ENCODE measurements at places on chromosomes 12 and 14.

- no peak for DNase-seq
These were observed 5.7 kb downstream of the SLC8B1 start for GRCh38 chr12:113329022-113329790.

DNA sequence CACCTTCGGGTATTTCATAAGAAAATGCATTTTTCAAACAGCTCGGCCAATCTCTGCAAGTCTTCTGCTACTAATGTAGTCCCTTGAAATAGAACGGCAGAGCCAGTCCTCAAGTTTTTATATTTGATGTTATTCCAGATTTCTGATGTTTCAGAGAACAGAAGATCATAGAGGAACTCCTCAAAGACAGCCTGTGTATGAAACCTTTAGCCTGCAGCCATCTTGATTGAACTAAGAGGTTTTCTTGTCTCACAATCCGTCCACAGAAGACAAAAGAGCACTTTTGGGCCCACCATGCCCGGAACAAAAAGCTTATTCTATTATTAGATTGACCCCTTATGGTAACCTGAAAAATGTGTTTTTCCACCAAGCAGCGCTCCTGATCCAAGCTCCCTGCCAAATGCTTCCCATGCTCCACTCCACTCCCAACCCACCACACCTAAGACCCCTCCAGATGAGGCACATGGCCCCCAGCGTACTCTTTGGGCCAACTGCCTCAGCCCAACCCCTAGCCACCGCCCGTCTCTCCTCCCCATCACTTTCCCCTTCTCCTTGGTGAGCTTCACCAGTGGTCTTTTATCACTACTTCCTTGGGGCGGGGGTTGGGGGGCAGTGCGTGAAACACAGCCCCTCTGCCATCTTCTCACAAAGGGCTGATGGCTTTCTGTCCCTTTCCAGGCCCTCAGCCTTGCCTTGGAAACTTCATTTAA lies 175.8 kb downstream of the CALM1 start:
- DNase-seq = no peak

GRCh38 chr12:51911307-51911706 lies 4.0 kb downstream of the ACVRL1 start:
- DNase-seq = no peak

GRCh38 chr12:68416826-68417225 lies 84.7 kb upstream of the MDM1 start:
- no peak for DNase-seq

GRCh38 chr12:42958291-42958674 lies 368.7 kb upstream of the PRICKLE1 start:
- DNase-seq = no peak

DNA sequence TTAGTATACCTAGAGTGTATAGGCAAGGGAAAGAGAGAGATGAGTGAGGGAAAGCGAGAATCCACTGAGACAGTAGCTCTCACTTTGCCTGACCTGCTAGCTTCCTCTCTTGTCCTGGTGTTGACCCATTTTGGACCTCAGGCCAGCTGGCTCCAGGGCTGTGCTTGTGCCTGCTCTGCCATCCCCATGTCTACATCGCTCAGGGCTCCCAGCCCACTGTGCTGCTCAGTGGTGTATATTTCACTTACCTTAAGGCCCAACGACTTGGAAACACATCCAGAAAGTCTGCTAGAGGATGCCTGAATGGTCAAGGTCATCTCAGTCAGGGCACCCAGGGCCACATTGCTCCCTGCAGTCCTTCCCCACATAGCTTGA lies 964 bp upstream of the SERPINA4 start:
- no peak for DNase-seq

DNA sequence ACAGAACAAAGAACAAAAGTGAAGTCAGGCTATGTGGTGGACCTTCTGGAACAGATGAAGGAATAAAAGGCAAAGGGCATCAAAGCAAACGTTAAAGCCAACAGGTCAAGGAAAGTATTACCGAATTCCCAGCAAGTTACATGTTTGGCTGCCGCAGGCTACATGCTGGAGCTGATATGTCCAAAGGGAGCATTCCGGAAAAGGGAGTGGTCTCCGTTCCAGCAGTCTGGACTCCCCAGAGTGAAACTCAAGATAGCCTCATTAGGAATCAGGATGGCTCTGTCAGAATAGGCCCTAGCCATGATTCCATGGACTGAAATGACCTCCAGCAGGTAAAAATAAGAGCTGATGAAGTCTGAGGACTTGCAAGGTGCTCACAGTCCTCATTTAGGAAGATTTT lies 379.8 kb upstream of the PRICKLE1 start:
- DNase-seq = no peak

DNA sequence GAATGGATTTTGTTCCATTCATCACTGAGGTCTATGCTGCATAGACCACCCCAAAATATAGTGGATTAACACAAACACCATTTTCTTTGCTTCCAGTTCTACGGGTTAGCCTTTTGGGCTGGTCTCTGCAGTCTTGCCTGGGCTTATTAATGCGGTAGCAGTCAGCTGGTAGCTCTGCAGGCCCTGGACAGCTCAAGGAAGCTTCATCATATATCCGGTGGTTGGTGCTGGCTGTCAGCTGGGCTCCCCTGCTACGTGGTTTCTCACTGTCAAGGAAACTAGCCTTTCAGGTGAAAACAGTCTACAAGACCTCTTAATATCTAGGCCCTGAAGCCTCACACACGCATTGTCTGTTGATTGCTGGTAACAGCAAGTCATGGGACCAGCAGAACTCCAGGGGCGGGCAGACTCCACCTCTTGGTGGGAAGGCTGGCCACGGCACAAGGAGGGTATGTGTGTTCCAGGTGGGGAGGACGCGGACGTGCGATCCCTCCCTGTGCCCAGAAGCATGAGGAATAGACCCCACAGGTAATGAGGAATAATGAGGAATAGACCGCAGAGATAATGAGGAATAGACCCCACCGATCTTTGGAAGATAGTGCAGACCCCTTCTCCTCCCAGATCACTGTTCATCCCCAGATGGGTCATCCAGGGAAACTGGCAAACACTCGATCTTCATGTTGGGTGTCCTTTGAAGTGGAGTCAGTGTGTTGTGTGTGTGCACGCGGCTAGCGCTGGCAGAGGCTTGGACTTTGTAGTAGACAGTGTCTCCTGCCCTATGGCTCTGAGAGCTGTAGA lies 13.3 kb downstream of the TSPAN9 start:
- DNase-seq = no peak

- DNase-seq = no peak
These were observed 83.2 kb downstream of the SLC38A6 start for GRCh38 chr14:61064210-61064609.

DNA sequence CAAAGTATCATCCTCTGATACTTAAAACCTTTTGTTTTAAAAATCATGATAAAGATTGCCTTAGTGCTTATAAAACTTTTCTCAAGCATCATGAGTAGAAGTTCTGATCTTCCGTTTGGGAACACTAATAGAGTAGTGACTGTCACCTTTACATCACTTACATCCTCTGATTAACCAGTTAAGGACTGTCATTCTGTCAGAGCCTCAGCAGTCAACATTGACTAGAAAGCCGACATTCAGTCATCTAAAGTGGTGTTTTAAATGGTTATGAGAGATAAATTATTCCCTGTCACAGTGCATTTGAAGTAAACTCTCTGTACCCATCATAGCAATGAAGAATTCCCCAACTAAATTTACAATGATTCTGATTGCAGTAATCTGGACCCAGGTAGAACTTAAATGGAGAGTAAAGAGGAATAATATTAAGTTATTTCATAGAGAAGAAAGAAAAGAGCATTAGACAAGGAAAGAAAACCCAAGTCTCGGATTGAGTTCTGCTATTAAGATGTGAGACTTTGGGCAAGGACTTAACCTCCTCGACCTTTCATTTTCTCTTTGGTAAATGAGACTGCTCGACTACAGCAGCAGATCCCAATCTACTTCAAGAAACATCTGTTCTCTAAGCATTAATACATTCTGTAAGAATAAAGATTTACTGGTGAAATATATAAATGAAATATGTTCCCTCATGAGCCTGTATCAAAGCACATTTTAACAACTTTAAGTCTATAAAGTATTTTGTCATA lies 563.9 kb upstream of the LMO3 start:
- DNase-seq = no peak

GRCh38 chr14:95125221-95125620 lies 32.1 kb downstream of the DICER1 start:
- DNase-seq = no peak

GRCh38 chr12:17810399-17810798 lies 279.6 kb downstream of the RERGL start:
- DNase-seq = no peak

DNA sequence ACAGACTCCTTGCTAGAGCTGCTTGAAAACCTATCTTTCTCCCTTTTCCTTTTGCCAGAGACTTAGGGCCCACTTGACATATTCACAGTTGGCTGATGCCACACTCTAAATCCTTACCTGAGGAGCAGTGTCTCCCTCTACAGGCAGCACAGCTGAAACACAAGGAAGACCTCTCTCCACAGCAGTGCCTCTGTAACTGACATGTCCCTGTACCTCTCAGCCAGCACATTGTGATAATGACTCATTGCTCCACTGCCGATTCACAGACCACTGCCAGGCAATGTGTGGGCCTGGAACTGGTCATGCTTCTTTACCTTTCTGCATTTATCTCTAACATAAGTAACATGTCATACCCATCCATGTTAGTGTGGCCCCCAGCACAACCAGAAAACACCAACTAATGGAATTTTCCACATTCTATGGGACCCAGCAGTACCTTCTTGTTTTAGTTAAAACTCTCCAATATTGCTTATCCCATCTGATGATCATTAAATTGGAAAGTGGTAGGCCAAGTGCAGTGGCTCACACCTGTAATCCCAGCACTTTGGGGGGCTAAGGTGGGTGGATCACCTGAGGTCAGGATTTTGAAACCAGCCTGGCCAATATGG lies 56.5 kb downstream of the GTF2A1 start:
- DNase-seq = peak; percentile 72

DNA sequence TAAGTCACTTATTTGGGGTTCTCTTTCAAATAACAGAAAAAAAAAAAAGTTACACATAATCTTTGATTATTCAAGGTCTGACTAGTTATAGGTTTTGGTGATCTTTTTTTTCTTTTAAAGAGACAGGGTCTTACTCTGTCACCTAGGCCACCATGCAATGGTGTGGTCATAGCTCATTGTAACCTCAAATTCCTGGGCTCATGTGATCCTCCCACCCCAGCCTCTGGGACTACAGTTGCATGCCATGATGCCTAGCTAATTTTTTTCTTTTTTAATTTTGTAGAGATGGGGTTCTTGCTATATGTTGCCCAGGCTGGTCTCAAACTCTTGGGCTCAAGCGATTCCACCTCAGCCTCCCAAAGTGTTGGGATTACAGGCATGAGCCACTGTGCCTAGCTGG lies 56.5 kb upstream of the CFL2 start:
- no peak for DNase-seq

DNA sequence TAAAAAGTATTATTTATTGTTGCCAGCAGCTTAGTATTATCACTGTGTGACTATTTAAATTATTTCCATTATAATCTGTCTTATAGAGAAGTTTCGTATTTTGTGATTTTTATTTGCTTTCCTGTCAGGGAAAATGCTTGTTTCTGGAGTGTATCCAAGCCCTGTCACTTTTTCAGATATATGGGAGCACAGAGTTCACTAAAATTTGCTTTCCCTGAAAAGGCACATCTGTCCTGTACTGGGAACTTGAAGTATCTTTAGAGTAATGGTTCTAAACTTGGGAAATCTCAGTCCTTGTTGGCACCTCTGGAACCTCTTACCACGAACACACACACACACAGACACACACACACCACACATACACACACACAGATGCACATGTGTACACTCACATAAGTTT lies 39.3 kb upstream of the SSTR1 start:
- DNase-seq = no peak

DNA sequence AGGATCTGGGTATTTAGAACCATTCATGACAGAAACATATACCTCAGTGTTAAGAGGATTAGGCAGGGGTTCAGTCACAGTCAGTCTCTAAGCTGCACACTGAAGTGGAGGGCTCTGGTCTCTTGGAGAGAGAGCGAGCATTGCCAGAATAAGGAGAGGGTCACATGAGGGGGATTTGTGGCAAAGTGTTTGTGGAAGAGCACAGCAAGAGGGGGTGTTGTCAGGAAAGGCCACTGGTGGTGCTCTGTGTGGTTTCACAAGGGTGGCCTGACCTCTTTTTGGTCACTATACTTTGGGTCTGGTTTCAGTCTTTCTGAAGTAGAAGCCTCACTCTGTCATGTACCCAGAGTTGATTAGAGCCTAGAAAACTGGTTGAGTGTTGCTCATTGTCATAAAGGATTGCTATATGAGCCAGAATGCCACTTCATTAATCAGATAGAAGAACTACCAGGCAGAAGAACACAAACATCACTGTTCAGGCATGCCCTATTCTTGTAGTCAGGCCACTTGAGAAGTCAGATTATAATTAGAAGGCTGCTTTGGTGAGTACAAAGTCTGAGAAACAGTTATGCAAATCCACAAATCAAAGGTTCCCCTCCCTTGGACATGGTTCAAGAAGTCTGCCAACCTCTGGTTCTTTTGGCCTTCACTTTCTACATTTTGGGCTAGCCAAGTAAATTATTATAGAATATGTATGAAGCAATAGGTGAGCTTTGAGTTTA lies 8.4 kb downstream of the TMEM19 start:
- DNase-seq = peak; percentile 80

DNA sequence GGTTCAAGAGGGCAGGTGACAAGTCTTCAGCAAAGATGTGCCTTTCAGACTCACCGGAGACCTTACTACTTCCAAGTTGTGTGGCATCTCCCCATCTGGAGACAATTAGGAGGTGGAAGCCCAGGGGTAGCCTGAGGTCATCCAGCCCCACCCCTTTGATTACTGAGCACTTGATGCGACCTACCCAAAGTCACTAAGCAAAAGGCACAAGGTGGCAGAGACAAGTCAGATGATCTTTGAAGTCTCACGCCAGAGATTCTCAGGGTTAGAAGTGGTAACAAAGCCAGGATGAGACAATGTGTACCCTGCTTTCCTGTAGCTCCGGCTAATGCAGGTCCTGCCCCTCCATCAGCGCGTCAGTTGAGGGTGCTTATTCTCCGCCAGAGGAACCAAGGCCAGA lies 1.4 kb upstream of the FOXN3 start:
- no peak for DNase-seq

- no peak for DNase-seq
These were observed 14.0 kb downstream of the CRY1 start for GRCh38 chr12:107079172-107080011.

DNA sequence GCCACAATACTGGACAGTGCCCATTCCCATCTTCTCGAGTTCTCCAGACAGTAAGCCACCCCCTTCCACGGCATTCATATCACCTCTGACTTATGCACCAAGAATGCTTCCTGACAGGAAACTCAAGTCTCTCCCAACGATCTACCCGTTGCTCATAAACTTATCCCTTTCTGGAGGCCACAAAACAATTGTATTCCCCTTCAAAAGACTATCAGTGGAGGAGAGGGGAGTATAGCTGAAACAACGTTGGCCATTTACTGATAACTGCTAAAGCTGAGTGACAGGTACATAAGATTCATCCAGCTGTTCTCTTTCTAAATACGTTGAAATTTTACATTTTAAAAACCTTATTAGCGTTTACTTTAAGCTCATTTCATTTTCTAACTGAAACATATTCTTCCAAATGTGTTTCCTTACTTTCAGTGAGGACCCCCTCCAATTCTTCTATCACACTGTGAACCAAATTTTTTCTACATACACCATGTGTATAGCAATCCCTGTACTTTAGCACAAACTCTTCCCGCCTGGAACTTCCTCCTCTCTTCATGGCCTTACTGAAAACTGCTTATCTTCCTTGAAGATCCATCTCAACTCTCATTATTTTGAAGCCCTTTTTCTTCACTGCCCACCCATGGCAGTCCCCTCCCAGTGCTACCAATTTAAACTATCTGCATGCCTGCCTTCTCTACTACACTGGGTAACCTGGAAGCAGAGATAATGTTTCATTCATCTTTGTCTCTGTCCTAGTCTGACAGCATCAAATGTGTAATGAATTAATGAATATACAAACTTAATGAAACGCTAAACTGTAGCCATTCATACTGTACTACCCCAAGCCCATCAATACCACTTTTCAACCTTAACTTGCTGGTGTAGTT lies 28.8 kb downstream of the ATXN2 start:
- no peak for DNase-seq
